ENCODE measurements at places on chromosomes 12 and 14.

GRCh38 chr14:85357120-85357519 is 172.8 kb upstream of the FLRT2 start:
- DNase-seq, result no peak

GRCh38 chr14:70856851-70857495 is 47.7 kb upstream of the MAP3K9 start:
- no peak for DNase-seq

DNA sequence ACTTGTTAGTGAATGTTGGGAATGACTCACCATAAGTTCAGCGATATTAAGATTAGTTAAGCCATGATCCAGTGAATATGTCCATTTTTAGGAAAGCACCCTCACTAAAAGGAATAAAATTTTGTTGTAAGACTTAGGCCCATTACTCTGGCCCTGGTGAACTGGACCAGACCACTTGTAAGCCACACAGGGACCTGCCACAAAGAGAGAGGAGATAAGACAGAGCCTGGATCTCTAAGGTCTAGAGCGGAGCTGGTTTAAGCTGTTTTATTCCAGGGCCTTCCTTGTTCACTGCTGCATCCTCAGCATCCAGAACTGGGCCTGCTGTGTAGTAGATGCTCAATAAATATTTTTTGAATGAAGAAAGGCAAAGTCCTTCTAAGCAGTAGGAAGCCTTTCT is 79.1 kb downstream of the CRADD start:
- DNase-seq, result no peak

DNA sequence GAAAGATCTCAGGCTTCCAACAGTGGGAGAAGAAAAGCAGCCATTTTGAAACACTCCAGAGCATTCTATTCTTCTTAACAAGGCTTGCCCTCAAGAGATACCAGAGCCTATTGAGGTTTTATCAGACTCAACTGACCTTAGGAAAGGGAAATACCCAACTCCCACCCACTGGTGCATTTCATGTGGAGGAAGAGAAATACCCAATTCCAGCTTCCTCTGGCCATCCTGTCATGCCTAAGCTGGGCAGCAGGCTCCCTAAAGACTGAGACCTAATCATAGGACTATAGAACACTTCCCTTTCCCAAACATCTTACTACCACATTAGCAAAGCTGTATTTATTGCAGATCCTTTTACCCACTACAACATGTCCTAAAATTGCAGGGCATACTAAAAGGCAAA is 164.5 kb downstream of the KIF21A start:
- DNase-seq, result no peak

DNA sequence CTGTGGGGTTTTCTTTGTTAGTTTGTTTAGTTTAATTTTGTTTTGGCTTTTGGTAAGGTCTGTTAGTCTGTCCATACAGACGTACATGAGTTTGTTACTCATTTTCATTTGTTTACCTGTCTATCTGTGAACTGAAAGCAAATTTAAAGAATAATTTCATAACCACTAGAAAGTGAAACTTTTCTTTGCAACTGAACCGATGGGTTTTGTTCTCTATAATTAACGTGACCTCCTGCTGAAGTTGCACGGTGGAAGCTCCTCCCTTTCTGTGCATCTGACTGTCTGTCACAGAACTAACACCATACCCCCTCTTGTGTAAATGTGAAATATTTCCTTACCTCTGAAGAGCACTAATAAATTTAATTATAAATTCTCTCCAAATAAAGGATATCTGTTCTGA is 595.5 kb downstream of the GALC start:
- no peak for DNase-seq

DNA sequence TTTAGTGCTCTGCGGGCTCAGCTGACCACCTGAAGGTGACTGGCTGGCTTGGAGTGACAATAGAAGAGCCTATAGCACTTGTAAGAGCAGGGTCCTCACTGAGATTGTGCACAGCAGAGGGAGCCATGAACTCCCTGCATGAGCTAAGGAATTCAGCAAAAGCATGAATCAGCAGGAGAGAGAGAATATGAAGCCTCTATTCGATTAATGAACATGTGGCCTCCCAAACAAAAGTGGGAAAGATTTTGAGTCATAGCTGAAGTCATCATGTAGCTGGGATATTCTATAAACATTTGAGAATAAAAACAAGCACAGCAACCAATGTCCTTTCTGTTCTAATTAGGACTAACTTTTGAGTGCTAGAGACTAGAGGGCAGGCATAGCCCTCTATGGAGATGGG is 626.6 kb downstream of the DIO2 start:
- no peak for DNase-seq

DNA sequence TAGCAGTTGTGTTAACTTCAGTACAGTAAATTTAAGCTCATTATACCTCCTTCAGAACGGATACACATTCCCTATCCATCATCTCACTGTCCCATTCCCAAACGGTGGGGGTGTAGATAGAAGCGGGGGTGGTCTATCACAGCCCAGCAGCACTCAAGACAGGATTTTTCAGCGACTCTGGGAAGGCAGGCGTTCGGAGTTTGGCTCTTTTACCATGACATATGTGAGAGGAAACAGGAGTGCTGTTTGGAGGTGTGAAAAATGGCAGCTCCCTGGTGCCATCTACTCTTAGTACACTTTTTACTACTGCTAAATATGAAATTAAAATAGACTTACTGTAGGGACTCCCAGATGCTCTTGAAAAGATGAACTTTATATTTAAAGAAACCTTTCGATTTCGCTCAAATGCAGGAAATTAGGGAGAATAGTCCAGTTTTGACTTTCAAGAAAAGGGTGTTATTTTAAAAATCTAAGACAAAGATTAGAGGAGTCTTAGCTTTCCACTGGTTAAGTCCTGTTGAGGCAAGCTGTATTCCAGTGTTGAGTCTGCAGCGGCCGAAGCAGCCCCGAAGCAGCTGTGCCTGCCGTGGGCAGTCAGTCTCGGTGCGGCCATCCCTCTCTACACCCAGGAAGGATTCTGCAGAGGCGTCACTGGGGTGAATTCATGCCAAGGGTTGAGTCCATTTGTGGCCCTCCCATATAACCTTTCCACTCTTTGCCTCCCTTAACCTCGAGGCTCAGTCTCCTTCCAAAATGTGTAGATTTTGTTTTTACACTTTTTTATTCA is 42.1 kb downstream of the KCNMB4 start:
- DNase-seq, result no peak

DNA sequence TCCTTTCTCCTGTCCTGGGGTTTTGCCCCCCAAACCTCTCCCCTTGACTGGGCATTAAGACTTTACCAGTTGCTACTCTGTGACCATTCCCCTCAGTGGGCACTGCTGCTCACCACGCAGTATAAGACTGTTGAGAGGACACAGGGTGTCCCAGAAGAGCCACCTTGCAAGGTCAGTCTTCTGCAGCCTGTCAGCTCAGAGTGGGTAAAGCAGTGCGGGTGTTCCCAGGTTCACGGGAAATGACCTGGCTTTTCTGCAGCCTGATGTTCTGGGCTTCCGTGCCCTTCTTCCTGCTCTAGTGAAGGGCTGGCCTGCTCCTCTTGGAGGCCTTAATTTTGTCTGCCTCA is 34.2 kb downstream of the KCNA1 start:
- no peak for DNase-seq

GRCh38 chr12:97246368-97246767 is 216.2 kb upstream of the RMST start:
- DNase-seq, result no peak

DNA sequence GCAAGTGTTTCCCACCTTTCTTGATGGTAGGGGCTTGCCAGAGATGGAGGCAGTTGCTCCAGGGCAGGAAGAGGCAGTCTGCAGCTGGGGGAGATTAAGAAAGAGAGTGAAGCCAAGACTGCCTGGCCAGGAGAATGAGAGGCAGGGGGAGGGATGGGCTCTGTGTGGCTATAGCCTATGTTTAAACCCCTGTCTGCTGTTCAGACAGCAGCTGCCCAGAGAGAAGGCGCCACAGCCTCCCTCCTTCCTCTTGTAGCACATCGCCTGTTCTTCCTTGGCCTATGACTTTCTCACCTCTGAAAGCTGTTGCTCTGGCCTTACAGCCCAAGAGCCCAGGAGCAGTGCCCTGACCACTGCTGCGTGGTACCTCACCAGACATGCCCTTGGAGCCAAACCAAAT is 61.7 kb downstream of the EMP1 start:
- no peak for DNase-seq

- DNase-seq, result no peak
Measured at GRCh38 chr12:22268406-22268805, 66.1 kb downstream of the ST8SIA1 start.

- DNase-seq, result no peak
Measured at GRCh38 chr14:101065696-101066694, 162.5 kb upstream of the RTL1 start.

Measured in stimulated activated CD4-positive, alpha-beta T cell treated with anti-CD3 and anti-CD28 coated beads, TNF-alpha, amount 100 ng/mL, for 24 hours (primary cell).